ENCODE measurements at places on chromosomes 5 and 9. TPM values are rescaled to one million over a fixed set of nuclear protein-coding genes. Genes with fewer than 3 reads are reported as not detected.

- no peak for DNase-seq
These were observed 293.2 kb upstream of the KLF4 start for GRCh38 chr9:107782789-107783188.

DNA sequence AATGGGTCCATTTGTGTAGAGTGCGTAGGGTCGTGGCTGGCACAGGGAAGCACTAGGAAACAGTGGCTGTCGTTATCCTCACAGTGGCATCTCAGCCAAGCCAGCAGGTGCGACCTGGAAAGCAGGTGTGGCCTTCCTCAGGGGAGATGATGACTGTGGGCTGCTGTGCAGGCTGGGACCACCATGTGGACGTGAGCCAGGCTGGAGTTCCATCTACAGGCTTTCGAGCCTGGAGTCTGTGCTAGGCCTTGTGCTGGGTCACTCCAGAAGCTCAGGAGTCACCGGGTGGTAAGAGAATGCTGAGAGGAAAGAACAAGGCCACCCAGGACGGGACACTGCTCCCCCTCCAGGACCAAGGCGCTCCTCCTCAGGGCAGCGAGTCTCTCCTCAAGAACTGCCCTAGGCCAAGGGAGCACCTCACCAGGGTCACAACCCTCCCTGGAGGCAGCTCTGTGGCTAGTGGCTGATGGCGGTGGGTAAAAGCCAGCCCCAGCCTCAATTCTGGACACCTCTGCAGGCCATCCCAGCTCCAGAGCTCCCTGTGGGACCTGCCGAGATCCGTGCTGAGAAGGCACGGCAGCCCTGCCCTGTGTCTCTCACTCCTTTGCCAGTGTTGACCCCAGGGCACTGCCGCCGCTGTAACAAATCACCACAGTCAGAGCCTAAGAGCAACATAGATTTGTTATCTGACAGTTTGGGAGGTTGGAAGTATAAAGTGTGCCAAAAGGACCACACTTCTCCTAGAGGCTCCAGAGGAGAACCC is 36.0 kb downstream of the WHRN start:
- DNase-seq = no peak

The PCDHGA11 gene
- polyA plus RNA-seq = 1.4 TPM

The C9orf72 gene
- polyA plus RNA-seq = 32.1 TPM
